ENCODE measurements at places on chromosomes 5 and 9.

DNA sequence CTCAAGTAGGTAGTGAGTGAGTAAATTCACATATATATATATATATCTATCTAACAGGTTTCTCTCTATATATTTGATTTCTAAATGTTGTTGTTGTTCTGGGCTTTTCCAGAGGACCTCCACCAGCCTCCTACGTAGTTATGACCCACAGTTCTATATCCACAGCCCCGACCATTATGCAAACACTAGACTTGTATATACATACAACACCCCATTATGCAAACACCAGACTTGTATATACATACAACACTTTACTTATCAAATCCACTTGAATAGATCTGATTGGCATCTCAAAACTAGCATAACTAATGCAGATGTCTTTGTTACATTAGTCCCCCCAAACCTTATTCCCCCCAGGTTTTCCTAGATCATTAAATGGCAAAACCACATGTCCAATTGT lies 108.7 kb downstream of the JAKMIP2 start:
- no peak for DNase-seq

- no peak for DNase-seq
Observed at GRCh38 chr9:77221431-77221830, 44.1 kb downstream of the VPS13A start.

DNA sequence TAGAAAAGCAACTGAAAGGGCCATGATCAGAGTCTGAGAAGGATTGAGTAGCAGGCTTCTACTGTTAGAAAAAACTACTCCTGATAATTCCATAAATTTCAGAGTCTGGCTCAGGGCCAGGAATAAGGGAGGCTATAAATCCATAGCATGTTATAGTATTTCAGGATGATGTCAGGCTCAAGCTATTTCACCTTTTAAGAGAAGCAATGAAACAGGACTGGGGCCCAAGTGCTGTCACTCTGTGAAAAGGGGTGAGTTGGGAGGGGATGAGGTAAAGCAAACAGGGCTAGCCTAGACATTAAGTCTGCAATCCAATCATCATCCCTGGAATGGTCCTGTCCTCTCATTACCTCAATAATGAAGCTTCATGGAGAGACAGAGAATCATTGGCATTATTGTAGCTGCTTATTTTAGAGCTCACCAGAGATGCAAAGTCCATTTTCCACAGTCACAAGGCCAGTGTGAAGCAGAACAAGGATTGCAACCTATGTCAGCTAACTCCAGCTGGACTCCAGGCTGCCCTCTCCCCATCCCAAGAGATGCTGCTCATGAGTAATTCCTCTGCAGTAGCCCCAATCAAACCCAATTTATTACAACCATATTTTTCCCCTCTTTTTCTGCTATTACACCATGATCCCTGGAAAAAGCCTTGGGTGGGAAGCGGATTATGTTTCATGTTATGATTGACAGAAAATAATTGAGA lies 56.0 kb downstream of the PAPPA start:
- no peak for DNase-seq

- no peak for DNase-seq
Observed at GRCh38 chr5:67693956-67694809, 497.6 kb upstream of the CD180 start.

DNA sequence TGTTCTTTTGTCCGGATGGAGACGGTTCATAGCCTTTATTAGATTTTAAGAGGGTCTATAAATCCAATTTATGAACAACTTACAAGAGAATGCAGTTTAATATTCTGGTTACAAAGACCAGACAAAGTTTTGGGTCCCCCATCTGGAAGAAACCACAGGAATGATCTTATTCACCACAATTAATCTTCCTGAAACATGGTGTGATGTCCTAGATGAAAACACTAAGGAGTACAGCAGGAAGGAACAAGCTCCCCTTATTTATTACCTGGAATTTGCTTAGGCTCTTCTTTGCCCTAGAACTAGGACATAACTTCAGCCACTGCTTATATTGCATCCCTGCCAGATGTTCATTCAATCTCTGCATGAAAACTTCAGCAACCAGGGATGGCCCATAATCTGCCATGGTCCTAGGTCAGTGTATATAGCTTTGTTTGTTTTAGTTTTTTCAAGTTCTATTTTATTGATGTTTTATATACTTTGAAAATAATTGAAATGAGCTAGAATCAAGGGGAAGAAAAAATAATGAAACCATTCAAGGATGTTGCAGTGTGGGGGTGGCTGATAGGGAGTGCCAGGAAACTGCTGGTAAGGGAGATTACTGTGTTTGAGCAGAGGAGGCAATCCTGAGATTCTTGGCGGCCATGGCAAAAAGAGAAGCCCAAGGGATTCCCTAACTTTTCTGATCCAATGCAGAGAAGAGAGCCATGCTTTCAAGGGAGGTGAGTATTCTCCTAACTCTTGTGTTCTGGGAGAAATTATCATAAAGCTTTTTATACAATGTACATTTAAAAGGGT lies 16.8 kb downstream of the TXNDC8 start:
- DNase-seq: peak; percentile 7

DNA sequence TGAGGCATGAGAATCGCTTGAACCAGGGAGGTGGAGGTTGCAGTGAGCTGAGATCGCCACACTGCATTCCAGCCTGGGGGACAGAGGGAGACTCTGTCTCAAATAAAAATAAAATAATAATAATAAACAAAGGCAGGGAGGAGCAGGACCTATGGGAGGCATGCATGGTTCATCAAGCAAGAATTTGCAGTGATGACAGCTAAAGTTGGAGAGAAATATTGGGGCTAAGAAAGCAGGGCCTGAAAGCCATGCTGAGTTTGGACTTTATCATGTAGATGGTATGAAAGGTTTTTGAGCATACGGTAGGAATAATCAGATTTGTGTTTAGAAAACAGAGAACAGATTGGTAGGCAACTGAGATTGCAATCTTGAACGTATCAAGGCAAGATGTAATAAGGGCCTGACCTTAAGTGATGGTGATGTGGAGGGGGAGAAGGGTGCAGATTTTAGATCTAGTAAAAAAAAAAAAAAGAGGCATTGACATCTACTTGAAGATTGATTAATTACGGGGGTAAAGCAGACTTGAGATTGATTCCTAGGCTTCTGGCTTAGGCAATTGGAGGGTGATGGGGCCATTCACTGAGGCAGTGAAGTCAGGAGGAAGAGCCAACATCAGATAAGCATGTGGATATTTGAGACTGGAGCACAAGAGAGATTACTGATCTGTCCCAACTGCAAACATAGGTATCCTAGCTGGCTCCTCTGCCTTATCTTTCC lies 50.7 kb downstream of the CFAP95 start:
- no peak for DNase-seq

- DNase-seq: no peak
Observed at GRCh38 chr9:99244344-99245260, 22.5 kb downstream of the SEC61B start.

GRCh38 chr9:72305707-72306106 lies 59.3 kb downstream of the ZFAND5 start:
- DNase-seq: no peak

GRCh38 chr5:94366811-94367210 lies 251.6 kb downstream of the KIAA0825 start:
- no peak for DNase-seq

DNA sequence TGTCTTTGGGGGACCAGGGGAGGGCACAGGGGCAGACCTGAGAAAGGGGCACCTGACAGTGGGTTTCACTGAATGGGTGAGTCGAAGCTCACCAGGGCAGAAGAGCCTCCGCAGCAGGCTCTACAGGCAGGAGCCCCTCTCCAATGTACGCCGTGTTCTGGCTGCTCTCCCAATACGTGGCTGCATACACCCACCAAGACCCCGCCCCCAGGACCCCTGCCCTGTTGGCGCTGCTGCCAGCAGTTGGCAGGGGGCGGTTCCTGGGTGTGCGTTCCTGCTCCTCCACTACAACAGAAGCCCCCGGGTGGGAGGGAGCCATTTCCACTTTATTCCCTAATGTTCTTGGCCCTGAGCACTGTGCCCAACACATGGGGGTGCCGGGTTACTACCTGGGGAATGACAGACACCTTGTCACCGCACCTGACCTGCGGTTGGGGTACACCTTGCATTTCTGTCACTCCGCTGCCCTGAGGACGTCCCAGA lies 30.3 kb downstream of the SARDH start:
- no peak for DNase-seq

DNA sequence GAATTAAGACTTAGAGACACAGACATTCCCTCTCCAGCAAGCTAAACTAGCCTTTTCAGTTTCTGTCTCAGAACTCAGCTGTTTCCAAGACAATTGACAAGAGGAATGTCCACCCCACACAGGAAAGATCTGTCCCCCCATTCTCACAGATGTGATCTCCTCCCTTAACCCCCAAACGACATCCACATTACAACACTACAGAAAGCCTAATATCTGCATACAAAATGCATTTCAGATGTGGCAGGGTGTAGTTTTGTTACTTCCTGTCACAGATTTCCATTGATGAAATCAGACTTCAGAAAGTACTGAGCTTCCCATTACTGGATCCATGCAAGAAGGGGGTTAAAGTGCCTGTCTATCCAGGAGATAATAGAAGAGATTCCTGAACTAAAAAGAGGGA lies 2.9 kb upstream of the ARSI start:
- DNase-seq: no peak

DNA sequence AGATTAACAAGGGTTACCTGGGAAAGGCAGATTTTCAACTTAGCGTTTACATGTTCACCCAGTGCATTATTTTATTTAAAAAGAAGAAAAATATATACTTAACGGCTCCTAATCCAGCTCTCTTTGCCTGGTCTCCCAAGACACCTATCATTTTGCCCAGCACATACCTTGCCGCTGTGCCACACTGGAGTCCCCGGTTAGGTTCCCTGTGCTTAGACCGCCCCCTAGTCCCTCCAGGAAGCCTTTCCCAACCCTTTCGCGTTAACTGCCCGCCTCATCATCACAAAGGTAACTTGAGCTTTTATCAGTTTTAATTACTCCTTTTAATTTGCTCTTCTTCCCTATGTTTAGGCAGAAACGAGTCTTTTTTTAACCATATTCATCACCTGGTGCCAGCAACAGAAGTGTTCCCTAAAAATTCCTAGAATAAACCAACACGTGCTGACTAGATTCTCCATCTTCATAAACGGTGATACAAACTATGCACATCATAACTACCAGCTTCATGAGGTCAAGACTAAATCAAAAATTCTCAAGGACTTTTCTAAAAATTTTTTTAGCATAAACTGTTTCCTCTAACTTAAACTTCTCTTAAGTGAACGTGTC lies 19.7 kb downstream of the DNAJA1 start:
- no peak for DNase-seq

DNA sequence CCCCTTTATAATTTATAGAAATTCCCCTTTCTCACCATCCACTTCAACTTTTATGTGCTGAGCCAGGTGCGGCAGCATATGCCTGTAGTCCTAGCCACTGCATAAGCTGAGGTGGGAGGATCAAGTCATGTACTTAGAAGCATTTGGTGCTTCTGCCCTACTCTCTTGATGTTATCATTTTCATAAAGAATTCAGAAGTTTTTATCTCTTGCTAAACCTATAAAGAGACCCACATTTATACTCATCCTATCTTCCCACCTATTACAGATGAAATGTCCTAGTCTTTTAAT lies 18.5 kb downstream of the HMMR start:
- DNase-seq: no peak

GRCh38 chr5:144549580-144549979 lies 378.9 kb downstream of the KCTD16 start:
- peak; percentile 1 for DNase-seq

DNA sequence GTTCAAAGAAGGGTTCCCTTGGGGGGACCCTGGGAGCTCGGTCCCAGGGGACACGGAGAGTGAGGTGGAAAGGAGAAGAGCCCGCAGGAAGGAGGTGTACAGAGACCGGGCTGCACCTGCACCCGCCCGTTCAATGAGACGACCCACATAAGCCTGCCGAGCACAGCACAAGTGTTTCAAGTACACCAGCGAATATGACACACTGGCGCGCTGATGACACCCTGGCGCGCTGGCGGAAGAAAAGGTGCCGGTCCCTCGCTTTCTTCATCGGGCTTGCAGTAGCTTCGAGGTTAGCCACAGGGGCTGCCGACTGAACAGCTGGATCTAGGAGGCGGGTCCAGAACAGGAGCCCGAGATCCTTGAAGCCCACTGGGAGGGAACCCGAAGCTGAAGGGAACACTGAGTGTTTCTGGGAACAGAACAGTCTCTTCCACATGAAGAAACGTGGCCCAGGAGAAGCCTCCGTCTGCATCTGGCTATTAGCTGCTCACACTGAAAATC lies 1.4 kb downstream of the TBC1D9B start:
- no peak for DNase-seq

DNA sequence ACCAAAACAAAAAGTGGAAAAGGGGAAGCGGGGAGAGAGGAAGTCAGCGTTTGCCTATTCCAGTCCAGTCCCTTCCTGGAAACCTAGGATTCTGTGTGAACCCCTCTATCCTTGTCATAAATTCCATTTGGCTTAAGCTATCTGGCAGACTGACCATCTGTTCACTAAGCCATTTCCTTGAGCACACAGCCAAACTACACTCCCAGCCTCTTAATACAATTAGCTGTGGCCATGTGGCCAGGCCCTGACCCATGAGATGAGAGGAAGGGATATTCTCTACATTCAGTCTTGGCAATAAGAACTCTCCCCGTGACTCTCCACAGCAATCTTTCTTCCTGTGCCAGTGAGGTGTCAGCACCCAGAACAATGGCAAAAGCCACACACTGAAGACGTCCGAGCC lies 424.8 kb downstream of the TLE1 start:
- DNase-seq: no peak

- DNase-seq: no peak
Observed at GRCh38 chr9:35960039-35960655, 2.2 kb upstream of the OR2S2 start.

DNA sequence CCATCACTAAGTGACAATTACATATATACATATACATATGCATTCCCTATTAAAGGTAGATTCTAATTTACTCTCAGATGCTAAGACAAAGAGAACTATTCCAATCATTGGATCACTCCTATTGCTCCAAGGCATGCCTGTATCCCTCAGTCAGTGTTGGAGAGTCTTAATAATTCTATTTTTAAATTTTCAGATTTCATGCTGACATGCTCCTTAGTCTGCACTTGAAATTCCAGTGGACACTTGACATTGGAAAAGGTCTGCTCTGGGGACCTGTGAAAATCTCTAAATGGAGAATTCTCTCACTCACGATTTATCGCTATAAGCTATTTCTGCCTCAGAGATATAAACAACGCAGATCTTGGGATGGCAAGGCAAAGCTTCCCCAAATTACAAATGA lies 3.9 kb upstream of the FUBP3 start:
- no peak for DNase-seq

DNA sequence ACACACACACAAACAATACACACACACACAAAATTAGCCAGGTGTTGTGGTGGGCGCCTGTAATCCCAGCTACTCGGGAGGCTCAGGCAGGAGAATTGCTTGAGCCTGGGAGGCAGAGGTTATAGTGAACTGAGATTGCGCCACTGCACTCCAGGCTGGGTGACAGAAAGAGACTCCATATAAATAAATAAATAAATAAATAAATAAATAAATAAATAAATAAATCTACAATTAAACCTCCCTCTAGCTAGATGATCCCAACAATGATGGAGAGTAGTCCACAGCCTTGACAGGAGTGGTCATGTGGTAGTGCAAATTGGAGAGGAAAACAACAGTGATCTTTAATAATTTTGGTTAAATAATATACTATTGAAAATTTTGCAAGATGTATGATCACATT lies 1739.0 kb upstream of the C9orf72 start:
- no peak for DNase-seq
